ENCODE measurements at places on chromosomes 4 and X.

DNA sequence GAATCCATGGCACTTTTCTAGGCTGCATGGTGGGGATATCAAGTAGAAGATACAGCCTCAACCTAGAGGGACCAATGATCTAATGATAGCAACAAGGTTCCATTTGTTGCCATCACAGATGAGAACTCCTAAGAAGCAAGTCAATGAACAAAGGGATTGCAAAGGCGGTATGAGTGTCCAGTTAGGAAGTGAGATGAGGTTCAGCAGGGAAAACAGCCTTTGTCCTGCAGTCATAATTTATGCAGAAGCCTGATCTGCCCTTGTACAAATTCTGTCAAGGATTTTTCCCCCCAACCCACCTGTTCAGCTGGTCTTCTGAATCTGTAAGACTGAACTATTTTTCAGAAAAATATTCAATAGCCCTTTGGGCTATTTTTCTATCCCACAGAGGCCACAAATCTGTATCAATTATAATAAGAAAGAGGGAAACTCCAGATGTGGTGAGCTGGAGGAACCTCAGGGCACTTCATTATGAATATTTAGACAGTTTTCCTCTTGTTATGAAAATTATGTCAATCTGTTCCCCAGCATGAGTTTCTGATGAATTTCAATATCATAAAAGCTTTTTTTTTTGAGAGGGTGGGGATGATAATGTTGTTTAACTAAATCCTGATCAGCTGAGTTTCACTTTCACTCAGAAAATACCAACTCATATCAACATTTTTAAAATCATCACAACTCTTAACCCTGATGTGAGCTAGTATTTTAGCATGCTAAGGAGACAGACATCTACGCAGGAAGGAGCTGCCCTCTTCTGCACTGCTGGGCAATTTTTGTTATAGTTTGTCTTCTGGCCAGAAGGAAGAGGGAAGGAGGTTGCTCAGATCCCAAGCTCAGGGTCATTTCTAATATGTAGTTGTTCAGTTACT is 127.2 kb upstream of the MAP3K15 start:
- no peak for DNase-seq

GRCh38 chr4:37905533-37906169 is 14.8 kb downstream of the TBC1D1 start:
- DNase-seq = no peak

DNA sequence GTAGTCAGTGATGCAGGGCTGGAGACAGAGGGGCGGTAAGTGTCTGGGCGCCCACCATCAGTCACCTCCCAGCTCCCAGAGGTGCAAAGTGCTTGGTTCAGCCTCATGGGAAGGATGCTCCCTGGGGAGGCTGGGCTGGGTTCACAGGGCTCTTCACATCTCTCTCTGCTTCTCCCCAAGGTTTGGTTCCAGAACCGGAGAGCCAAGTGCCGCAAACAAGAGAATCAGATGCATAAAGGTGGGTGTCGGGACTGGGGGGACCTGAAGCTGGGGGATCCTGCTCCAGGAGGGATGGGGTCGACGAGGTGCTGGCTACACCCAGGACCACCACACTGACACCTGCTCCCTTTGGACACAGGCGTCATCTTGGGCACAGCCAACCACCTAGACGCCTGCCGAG is 10.1 kb downstream of the SHOX start:
- DNase-seq = no peak

- no peak for DNase-seq
These were observed 352.2 kb upstream of the CPEB2 start for GRCh38 chr4:14650127-14650526.

DNA sequence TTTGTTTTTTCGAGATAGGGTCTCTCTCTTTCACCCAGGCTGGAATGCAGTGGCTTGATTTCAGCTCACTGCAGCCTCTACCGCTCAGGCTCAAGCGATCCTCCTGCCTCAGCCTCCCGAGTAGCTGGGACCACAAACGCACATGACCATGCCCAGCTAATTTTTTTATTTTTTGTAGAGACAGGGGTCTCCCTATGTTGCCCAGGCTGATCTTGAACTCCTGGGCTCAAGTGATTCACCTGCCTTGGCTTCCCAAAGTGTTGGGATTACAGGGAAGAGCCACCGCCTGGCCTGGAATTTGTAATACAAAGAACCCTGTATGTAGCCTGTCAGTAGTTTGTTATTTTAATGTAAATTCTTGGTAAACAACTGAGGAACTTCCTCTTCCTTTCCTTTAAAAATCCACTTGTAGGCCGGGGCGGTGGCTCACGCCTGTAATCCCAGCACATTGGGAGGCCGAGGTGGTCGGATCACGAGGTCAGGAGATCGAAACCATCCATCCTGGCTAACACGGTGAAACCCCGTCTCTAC is 119.5 kb downstream of the PHKA2 start:
- no peak for DNase-seq

DNA sequence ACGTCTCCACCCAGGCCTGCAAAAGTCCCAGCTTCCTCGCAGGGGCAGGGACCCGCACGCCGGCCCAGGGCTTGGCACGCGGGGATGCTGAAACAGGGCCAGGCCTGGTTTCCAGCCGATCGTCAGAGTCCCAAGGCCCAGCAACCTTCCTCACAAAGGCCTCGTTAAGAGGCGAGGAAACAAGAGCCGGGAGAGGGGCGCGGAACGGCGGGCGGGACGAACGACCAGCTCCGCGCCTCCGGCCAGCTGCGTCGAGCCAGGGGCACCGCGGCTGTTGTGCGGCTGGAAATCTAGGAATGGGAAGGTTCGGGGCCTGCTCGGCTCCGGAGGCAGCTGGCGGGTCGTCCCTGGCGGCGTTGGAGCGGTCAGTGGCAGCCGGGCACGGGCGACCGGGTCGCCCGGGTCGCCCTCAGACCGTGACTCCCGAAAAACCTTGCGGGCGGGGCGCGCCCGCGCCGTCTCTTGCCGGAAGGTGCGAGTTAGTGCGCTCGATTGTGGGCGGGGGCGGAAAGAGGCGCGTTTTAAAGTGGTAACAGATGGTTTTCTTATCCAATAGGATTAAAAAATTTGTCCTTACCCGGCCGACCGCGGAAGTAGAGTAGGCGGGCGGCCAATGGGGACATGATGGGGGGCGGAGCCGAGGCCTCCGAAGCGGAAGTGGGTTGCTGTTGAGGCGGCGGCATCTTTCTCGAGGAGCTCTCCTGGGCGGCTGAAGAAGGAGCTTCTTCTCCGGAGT is at the start of gene RNF4:
Gene RNF4 (plus strand): TSS at position 651 of the 736 bp plus-strand sequence. CDS start 21,388 bp downstream, outside the sequence.
- DNase-seq = peak; percentile 97

DNA sequence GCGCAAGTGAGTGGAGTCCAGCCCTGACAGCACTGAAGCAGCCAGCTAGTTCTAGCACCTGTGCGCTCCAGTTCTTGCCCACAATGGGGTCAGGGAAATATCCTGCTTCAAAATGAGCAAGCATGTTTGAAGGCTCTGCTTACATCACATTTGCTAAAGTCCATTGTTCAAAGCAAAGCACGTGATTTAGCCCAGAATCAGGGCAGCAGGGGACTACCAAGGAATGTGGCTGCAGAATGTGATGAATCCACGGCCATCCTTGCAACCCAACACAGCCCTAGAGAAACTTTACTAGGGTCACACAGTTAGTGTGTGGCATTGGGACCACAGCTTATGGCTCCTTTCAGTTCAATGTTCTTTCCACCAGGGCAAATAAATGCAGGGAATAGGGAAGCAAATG is 47.3 kb upstream of the SMIM31 start:
- DNase-seq = no peak

DNA sequence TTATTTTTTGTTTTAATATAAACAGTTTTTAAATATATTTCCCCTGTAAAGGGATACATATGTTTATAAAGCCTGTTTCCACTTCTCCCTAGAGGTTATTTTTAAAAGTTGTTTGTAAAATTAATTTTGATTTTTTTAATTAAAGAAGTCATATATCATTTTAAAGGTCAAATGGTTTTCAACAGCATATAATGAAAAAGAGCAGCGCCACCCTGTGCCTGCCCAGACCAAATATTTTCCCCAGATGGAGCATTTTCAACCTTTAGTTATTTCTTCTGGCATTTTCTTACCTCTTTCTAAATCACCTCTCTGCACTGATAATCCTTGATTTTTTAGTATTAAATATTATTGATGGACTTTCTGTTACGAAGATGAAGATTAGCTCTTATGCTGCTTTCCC is 21.0 kb downstream of the MSX1 start:
- DNase-seq = no peak

DNA sequence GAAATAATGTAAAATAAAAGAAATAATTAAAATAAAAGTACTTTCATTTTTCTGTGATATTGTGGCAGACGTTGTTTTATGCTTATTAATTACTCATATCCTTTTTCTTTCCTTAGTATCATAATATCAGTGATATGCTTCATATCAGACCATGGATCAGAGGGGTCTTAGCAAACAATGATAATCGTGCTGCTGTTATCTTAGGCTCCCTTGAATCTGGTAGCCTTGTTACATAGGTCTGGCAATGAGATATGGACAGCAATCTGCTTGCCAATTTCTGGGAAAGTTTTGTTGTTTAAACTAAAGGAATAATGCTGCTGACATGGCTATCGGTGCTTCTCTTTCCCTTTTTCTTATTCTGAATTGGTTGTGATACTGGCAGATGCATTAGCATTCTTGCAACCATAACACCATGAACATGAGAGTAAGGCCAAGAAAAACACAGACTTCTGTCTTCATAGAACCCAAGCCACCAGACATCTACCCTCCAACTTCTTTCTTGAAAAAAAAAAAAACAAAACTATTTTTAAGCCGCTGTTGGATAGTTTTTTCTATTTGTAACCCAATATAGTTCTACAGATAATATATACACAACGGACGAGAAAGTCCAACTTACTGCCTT is 16.4 kb downstream of the EPHA5 start:
- DNase-seq = no peak

GRCh38 chrX:37348231-37348970 is 763 bp upstream of the PRRG1 start:
- no peak for DNase-seq

DNA sequence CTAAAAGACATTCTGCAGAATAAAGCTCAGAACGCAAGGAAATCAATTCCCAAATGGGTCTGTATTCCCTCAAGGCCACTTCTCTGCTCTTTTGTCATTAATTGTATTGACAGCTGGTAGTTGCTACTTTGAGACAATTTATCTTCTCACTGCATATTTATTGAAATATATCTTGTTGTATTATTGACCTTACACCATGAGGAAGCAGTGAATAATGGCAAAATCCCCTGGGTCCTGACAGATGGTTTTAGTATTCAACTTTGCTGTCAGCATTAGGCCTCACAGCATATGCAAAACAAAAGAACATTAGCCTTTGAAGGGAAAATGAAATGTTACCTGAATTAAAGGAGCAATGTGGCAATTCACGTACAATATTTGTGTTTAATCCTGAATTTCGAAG is 406.1 kb upstream of the TRAM1L1 start:
- DNase-seq = no peak

- DNase-seq = no peak
These were observed 21.3 kb downstream of the FANCB start for GRCh38 chrX:14851526-14851925.

DNA sequence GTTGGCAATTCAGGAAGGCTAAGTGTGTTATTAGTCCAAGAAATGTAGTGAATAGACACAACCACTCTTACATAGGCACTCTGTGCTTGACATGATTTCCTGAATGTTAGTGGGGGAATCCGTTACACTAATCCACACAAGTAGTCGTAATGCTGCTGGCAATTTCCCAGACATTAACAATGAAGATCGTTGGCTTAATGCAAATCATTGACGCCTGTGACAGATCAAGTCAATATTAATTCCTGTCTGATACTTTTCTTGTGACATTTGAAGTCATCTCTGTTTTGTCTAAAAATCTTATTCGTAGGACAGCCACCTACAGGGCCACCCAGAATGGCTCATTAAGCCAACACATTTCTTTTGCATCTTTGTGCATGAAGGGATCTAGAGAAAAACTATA is 939.1 kb upstream of the FTHL17 start:
- DNase-seq = no peak

DNA sequence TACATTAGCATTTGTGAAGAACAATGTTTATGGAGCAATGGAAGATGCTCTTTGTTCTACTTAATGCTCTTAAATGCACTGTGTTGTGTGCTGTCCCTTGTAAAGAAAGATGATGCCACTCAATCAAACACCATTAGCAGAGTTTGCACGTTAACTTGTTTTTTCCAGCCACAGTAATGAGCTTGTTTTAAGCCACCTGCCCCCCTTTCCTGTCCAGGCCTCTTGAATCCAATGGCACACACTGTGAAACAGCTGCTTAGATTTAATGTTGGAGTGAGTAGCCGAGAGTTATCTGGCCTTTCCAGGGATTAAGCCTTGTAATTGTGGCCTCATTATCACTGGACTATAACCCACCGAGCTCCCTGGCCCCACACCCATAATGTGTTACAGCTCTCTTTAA is 86.0 kb downstream of the PAK3 start:
- DNase-seq = no peak

GRCh38 chr4:137378821-137379220 is 153.5 kb downstream of the PCDH18 start:
- no peak for DNase-seq

DNA sequence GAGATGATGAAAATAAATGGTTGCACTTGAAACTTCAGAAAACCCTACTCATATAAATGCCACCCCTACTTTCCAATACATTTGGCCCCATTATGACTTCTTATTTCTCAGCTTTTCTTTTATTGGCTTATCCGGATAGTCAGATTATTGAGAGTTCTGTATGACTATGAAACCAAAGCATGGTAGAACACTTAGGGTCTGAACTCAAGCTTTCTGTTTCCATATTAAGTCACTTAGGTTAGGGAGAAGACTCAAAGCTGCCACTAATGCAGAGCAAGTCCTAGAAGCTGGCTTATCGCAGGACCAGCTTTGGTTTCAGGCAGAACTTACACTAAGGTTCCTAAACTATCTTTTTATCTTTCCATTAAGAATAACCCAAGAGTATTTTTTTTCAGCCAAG is 229.9 kb upstream of the CPEB2 start:
- no peak for DNase-seq

GRCh38 chr4:51895158-51895557 is 52.2 kb downstream of the DCUN1D4 start:
- no peak for DNase-seq

- DNase-seq = no peak
These were observed 8.4 kb downstream of the TMEM271 start for GRCh38 chr4:567457-568350.

GRCh38 chr4:77050962-77051361 is 24.8 kb downstream of the CCNI start:
- no peak for DNase-seq

- DNase-seq = no peak
These were observed 412.5 kb upstream of the KLHL4 start for GRCh38 chrX:87105131-87105530.

- no peak for DNase-seq
These were observed 67.4 kb downstream of the DNAAF6 start for GRCh38 chrX:107273795-107274194.

- no peak for DNase-seq
These were observed 15.4 kb upstream of the SPATA4 start for GRCh38 chr4:176210579-176211296.

Measured in stimulated activated naive CD8-positive, alpha-beta T cell treated with anti-CD3 and anti-CD28 coated beads, Interleukin-15, amount 100 ng/mL, for 72 hours (primary cell).